ENCODE measurements at places on chromosomes 6 and 20.

GRCh38 chr6:168221000-168221399 lies 98.6 kb downstream of the DACT2 start:
- DNase-seq = no peak

DNA sequence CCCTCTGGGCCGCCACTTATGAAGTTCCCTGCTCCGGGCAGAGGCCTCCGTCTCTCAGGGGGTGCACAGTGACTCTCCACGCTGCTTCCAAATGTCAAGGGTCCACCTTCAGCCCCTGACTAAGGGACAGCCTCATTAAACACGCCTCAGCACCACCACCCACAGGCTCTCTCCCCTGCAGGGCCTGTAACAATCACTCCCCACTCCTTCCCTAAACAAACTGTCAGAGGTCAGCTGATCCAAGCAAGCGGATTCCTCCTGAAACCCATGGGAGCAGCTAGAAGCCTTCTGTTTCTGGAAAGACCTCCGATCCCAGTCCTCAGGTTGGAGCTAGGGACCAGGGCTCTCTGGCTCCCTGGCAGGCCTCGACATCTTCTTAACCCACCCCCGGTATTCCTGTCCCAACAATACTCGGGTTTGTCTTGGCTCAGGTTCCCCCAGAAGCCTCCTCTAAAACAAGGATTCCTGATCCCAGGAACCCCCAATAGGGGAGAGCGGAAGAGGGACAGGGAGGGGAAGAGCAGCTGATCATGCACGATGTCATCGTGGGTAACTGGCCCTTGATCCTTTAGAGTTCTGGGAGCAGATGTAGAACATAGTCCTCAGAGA lies 181.0 kb downstream of the ZNF217 start:
- DNase-seq = no peak

GRCh38 chr6:32047855-32048766 lies 9.9 kb downstream of the CYP21A2 start:
- DNase-seq = peak; percentile 30

GRCh38 chr20:49989234-49990065 lies 6.7 kb downstream of the SNAI1 start:
- peak; percentile 87 for DNase-seq

DNA sequence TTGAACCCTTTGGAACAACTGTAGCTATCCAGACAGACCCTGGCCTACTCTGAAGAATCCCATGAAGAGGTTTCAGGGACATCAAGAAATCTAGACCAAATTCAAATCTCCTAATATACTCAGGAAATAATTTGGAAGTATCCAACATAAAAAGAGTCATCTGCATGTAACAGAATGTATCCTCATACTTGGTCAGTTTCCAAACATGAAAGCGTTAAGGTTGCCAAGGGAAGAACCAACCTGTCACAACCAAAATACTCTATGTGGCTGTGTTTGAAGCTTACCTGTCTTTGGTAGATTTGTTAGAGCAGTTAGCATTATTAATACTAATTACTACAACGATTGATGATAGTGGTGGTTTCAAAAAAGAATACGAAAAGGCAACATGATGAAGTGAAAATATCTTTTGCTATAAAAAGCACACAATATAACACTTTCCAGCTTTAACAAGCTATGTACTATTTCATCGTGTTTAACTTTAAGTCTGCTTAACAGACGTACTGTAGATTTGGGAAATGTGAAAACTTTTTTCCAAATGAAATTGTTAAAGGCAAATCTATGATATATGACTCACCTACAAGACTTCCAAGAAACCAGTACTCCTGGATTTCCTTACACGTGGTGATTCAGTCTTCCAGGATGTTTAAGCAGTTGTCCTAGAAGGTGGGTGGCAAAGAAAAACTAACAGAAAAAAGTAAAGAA lies 46.6 kb upstream of the ENPP1 start:
- peak; percentile 89 for DNase-seq

DNA sequence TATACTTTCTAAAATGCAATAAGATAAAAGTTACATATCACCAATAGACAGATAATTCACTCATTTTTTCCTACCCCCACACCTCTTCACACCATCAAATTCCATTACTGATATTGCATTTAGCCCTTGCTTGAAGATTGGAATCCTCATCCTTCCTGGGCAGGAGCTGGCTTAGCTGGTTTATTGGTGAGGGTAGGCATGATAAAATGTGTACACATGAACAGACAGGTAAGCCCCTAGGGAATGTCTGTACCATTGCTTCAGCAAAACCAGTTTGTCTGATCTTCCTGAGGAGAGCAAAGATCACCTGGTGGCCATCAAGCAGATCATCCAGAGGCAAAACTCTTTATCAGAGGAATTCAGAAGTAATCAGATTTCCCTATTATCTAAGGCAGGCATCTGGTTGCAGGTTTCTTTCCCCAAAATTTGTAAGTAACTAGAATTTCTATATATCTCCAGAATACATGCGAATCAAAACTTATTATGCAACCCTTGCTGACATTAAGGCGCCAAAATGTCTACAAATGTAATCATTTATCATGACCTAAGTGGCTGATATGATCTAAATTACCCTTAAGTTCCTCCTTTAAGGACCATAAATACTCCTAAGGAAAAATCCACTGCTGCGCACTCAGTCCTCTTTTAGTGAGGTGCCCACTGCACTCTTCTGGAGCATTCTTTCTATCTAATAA lies 6.6 kb upstream of the FABP7 start:
- DNase-seq = no peak

DNA sequence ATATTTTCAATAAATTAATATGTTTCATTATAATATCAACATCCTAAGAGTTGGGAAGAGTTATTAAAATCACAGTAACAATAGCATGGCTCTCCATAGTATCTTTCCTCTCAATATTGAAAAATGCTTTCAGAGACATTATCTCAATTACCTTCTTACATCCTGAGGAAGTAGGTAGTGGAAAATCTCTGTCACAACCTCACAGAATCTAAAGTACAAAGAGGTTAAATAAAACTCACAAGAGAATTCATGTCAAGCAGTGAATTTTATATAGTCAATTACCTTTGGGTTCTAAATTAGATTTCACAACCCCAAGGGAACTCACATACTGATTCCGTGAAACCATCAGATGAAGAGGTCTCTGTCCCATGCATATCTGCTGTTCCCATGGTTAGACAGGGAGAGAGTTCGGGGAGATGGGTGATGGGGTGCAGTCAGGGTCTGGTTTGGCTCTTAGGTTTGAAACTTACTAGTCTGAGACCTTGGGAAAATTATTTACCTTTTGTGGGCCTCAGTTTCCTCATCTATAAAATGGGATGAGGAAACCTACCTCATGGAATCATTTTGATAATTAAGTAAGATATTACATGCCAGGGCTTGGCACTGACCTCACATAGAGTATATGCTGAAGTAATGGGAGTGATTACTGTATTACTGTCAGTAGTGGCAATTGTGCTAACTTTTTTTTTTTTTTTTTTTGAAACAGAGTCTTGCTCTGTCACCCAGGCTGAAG lies 74.0 kb upstream of the SNX9 start:
- DNase-seq = no peak

Measured in IMR-90 (cell line).